ENCODE measurements at places on chromosomes 1 and 21. TPM values are rescaled to one million over a fixed set of nuclear protein-coding genes. Genes with fewer than 3 reads are reported as not detected.

DNA sequence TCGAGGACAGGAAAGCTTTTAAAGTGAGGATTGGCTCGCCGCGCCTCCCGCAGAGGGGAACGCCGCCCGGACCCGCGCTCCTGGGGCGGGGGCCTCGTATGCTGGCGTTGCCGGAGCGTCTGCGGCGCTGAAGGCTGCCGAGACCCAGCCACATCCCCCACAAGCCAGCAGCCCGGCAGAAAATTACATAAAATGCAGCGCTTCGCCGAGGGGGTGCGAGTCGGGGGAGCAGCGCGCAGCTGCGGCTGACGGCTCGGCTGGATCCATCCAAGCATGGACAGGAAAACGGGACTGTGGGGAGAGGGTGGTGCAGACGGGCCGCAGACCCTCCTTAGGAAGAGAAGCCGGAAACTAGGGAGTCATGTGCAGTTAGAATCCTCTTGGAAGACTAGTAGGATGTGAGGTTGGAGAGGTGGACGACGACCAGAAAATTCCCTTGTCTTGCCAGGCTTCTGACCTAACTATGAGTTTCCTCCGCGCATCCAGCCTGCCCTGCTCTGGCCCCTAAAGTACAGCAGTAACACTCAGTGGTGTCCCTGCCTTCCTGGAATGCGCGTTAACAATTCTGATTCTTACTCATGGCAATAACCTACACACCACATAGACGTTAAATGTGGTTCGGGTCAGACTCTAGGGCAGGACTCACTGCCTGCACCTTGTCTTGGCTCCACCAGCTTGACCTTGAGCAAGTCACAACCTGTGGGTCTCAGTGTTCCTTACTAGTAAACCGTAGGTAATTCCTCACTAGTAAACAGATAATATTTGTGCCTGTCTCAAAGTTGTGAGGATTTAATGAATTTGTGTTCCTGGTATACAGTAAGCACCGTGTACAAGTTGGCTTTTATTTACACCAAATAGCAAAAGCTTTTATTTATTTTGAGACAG lies 953 bp upstream of the BRWD1 start:
- DNase-seq: no peak

DNA sequence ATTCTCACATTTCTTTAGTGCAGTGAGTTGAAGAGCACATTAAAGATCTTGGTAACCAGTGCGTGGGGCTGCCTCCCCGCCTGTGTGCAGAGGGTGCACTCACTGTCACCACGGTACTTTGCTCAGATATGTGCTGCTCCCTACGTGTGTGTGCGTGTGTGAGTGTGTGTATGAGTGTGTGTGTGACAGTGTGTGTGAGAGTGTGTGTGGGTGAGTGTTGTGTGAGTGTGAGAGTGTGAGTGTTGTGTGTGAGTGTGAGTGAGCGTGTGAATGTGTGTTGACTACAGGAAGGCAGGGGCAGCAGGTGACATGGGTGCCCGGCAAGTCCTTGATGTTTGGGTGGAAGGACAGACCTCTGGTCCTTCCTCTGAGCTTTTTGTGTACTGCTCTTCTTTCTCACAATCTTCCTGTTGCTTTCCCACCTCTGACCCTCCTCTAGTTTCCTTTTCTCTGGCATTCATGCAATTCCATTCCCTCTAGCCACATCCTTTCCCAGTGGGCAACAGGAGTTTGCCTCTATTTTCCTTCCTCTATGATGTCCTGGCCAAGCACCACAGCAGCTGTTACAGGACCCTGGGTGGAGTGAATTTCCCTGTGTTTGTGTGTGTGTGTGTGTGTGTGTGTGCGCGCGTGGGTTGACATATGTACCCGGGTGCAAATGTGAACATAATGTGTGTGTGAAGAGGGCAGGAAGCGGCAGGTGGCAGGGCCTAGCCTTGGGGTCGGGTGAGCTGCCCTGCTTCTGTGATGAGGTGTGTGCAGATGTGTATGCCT lies 19.8 kb downstream of the LHX4 start:
- DNase-seq: no peak

UMODL1 gene
- 0.22 TPM for total RNA-seq

GIPC2 gene
- total RNA-seq: not detected

LCE6A gene
- total RNA-seq: not detected

DNA sequence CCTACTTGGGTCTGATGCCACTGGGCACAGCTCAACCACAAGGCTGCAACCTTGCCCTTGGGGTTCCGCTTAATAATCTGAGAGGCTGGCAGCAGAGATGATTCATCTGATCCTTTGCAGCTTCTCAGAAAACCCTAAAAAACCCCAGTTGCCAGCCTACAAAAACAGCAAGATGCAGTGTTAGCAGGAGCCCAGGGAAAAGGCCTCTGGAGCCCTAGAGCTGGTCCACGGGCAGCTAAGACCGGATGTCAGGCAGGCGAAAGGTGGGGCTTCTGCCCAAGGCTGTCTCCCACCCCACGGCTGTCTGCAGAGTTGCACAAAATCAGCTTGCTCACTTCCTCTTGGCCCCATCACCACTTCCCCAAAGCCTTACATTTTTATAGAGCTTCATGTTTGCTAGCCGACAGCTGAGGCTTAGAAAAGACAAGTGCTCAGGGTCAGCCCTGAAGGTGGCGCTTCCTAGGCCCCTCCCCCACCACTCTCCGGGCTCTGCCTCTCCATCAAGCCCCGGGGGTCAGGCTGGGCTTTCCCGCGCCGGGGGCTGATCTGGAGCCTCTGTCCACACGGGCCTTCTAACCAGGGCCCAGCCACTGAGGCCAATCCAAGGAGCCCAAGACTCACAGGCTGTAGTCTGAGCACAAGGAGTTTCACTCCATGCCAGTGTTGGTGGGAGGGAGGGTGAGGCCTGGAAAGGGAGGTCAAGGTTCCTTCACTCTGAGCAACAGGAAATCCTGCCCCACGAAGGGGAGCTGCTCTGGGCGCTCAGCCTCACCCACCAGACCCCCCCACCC lies 4.2 kb upstream of the ADORA3 start:
- peak; percentile 87 for DNase-seq

NCAM2 gene
- total RNA-seq: not detected

DNA sequence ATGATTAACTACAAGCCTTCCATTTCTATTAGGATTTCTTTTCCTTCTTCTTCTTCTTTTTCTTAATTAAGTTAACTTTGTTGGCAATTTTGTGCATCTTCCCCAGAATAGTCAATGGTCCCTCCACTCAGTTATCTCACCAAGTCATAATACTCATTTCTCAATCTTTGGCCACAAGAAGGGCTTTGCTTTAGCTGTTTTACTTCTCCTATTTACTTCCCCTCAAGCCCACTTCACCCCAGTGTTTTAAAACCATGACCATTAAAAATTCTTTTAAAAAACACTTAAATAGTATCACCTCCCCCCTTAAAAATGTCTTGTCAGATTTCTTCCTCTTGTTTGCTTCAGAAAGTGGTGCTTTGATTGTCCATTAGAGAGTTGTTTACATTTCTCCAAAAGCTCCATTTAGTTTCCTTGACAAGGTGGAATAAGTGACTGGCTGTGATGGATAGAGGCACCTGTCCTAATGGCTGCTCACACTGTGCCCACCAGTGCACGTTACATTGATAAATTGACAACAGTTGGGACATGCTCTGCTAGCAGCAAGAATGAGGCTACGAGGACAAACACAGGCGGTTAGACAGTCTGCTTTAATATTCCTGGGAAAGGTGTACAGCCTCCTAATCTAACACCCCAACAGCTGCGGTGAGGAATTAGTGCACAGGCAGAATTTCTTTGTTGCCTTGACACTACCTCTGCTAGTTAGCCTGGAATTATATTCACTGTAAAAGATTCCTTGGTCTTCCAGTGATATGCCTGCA lies 354.7 kb downstream of the LMO4 start:
- no peak for DNase-seq

DNA sequence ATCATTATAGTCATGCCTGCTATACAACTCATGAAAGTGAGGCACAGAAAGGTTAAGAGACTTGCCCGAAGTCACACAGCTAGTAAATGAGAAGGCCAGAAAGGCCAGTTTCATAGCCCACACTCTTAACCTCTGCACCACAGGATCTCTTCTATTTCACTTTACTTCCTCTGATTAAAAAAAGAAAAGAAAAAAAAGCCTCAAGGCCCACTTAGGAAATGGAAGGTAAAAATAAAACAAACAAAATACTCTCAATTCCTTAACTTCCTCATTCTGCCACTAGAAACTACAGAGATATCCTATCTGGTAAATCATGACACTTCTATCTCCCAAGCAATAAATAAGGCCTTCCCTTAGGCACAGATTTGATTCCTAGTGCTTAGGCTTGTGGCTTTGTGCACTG lies 7.6 kb upstream of the ENAH start:
- no peak for DNase-seq

RNF207 gene
- total RNA-seq: 27.3 TPM

DNA sequence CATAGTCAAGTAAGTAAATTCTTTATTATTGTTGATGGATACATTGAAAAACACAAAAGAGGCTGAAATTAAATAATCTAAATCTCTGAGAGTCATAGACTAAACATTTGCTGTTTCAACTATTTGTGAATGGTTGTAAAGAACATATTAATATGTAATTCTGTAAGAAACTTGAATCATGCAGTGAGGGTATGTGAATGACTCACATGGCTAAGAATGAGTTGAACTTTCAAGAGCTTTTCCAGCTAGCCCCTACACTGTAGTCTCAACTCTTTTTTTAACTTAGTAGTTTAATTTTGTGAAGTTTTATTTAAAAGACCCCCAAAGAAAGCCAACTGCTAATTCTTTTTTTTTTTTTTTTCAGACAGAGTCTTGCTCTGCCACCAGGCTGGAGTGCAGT lies 588.1 kb downstream of the DPYD start:
- peak; percentile 36 for DNase-seq

GRCh38 chr1:37482796-37483744 lies 8.7 kb downstream of the ZC3H12A start:
- DNase-seq: no peak

- DNase-seq: no peak
Measured at GRCh38 chr1:165882168-165882837, 54.9 kb downstream of the UCK2 start.

DNA sequence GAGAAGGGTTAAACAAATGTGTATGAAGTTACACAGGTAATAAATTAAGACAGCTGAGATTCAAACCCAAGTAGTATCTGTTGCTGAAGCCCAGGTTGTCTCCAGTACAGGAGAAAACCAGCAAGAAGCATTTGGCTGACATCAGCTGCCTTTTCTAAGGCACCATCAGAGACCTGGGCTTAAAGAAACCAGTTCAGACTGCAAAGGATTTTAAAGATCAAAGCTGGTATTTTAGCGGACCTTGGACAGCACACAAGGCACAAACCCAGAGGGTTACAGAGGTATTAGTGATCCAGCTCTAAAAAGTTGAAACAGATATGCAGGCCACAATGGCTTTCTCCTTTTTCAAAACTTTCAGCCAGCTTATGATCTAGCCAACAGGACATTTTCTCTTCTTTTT lies 23.4 kb downstream of the BEND5 start:
- no peak for DNase-seq
